ENCODE measurements at places on chromosomes 6 and 20. TPM values are rescaled to one million over a fixed set of nuclear protein-coding genes. Genes with fewer than 3 reads are reported as not detected.

- peak; percentile 46 for DNase-seq
These were observed 28.4 kb downstream of the RNF182 start for GRCh38 chr6:13953061-13953705.

DNA sequence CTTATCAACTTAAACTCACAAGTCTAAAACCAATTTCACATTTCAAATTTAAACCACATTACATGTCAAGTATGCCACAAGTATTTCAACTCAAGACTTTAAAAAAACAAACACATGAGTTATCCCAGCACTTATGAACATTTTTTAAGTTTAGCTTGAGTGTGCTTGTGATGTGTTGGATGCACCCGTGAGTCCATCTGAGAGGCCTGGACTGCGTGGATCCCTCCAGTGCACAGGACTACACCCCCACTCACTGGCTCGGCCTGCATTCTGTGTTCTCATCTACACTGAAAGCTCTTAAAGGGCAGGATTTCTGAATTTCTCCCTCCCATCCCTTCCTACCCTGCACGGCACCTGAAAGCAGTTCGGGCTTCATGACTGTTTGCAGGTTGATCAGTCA, 128.8 kb upstream of the CD93 start:
- peak; percentile 47 for DNase-seq

DNA sequence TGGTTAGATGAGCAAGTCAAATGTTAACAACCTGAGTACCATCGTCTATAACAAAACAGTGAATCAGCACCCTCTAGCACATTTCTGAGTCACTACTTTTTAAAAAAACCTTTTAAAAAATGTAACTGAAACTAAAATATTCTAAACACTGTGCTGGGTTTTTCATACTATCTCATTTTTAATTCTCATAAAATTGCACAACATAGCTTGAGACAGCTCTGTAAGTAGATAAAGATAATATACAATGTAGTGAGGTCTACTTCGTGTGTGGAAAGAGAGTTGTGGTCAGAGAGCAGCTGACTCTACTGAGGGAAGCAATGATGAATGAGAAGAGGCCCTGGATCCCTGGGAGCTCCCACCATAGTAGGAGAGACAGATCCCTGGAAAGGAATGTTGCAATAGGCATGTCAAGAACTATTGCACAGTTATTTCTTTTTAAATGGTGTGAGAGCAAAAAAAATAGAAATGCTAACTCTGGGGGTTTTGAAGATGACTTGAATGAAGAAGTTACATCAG, 13.6 kb upstream of the CALHM6 start:
- DNase-seq, result peak; percentile 99

GRCh38 chr6:167571550-167571949, 246.7 kb downstream of the TTLL2 start:
- DNase-seq, result no peak

Gene EEF1A2
- 37.6 TPM for total RNA-seq

GRCh38 chr6:78693835-78694234, 173.5 kb upstream of the IRAK1BP1 start:
- no peak for DNase-seq

- DNase-seq, result no peak
These were observed 161.3 kb upstream of the RREB1 start for GRCh38 chr6:6946206-6947155.

Gene RIPPLY2
- not detected for total RNA-seq

- DNase-seq, result no peak
These were observed 35.6 kb downstream of the DZANK1 start for GRCh38 chr20:18431206-18431605.

GRCh38 chr20:63587776-63588591, 13.9 kb upstream of the HELZ2 start:
- DNase-seq, result no peak

Gene CD93
- total RNA-seq, result 0.02 TPM

Measured in astrocyte (in vitro differentiated cells and primary cell).